ENCODE measurements at places on chromosomes 6 and 20. TPM values are rescaled to one million over a fixed set of nuclear protein-coding genes. Genes with fewer than 3 reads are reported as not detected.

Gene KIAA1755
- total RNA-seq: 0.06 TPM

Gene KHDC1L
- not detected for total RNA-seq

Gene LST1
- not detected for total RNA-seq

Gene SUPT3H
- 21.8 TPM for total RNA-seq

Gene SUMO4
- total RNA-seq: not detected

Gene ZSCAN16
- total RNA-seq: 6.7 TPM

Gene SLC16A10
- 0.63 TPM for total RNA-seq

Gene SNAP91
- not detected for total RNA-seq

Gene DNMT3B
- 14.2 TPM for total RNA-seq

Gene MOG
- not detected for total RNA-seq

Gene ANKRD66
- total RNA-seq: not detected

Gene GSTA1
- total RNA-seq: not detected

Gene AGER
- total RNA-seq: 1.4 TPM

Gene TSPO2
- total RNA-seq: not detected

Gene MCHR2
- total RNA-seq: not detected

Gene PTCRA
- not detected for total RNA-seq

Gene FAM135A
- 25.1 TPM for total RNA-seq
